ENCODE measurements at places on chromosomes 7 and 10. TPM values are rescaled to one million over a fixed set of nuclear protein-coding genes. Genes with fewer than 3 reads are reported as not detected.

GRCh38 chr10:6396652-6397051 is 183.4 kb downstream of the PRKCQ start:
- no peak for DNase-seq

GRCh38 chr10:130967784-130968183 is 343.7 kb downstream of the TCERG1L start:
- DNase-seq: no peak

DNA sequence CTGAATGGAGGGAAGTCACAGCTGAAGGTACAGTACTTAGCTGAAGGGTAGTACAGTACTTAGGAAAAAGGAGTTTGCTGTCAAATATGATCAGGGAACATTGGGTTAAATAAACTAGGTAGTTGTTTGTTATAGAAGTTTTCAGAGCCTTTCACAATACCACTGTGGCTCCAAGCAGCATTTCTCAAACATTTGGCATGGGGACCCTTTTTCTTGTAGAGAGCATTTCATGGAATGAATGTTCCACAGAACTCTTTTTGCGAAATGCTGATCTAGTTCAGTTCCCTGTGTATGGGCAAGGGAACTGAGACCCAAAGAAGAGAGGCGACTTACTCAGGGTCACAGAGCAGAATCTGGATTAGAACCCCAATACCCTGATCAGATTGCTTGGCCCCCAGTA is 31.5 kb upstream of the DDX50 start:
- DNase-seq: no peak

- DNase-seq: peak; percentile 26
Observed at GRCh38 chr7:45681596-45682357, 107.6 kb downstream of the ADCY1 start.

DNA sequence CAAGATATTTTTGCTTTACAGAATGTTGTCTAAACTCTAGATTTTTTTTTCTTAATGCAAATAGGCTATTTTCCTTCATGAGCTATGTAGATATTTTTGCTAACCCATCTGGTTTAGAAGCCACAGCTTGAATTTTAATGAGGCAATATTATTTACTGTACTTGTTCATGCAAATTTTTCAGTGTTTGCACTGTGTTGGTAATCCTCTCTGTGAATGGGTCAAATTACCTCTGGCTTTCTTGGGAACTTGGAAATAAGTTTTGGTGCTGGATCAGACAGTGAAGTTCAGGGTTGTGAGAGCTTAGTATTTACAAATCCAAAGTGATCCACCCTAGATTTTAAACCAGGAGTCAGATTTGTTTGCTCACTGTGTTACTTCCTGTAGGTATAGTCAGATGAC is 686.9 kb downstream of the NXPH1 start:
- DNase-seq: no peak

- DNase-seq: no peak
Observed at GRCh38 chr7:81882086-81882485, 112.2 kb upstream of the HGF start.

DNA sequence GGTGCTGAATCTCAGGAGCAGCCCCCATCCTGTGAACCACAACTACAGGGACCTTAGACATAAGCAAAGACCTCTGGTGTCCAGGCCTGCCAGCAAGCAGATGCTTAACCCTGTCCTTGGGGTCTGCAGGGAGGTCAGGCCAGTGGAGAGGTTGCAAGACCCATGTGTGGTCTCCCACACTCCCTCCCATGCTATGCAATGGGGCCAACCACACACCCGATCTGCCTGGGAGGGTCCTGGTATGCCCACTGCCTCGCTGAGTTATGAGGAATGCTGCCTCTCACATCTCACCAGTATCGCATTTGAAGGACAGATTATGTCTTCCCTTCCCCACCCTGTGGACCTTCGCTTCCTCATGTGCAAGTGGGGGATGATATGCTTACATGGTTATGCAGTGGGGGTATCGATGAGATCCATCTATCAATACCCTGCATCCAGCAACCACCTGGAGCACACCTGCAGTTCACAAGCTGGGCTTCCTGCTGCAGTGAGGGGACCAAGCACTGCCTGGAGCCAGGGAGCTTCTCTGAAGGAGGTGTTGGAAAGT is 191.6 kb downstream of the ZNF716 start:
- no peak for DNase-seq

GRCh38 chr10:11143242-11143641 is 125.6 kb downstream of the CELF2 start:
- no peak for DNase-seq

DNA sequence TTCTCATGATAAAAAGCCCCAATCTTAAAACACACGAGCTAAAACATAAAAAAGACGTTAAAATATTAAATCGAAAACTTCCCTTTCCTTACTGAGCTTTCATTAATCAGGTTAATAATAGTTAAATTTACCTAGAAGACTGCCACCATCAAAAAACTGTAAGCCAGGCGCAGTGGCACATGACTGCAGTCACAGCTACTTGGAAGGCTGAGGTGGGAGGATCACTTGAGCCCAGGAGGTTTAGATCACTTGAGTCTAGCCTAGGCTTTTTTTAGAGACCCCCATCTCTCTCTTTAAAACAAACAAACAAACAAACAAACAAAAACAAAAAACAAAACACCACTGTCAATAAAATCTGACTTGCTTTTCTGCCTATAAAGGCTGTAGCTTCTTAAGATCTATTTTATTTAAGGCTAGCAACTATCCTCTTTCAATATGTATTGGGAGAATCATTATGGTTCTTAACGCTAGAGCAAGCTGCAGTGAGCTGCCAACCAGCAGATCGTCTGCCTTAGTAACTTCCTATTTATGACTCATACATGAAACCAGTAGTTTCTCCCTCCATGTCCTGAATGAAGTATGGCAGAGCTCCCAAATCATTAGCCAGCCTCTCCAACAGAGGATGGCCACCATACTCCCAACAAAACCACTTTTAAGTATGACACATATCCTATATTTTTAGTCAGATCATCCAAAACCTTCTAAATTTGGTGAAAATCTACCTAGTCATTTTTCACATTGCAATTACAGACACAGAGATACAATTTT is 163.7 kb downstream of the SRPK2 start:
- no peak for DNase-seq

GRCh38 chr7:33742999-33743587 is 162.2 kb upstream of the BMPER start:
- no peak for DNase-seq

- DNase-seq: no peak
Observed at GRCh38 chr7:55966851-55967250, 2.5 kb downstream of the NIPSNAP2 start.

- no peak for DNase-seq
Observed at GRCh38 chr10:103197174-103197573, 4.1 kb upstream of the NT5C2 start.

DNA sequence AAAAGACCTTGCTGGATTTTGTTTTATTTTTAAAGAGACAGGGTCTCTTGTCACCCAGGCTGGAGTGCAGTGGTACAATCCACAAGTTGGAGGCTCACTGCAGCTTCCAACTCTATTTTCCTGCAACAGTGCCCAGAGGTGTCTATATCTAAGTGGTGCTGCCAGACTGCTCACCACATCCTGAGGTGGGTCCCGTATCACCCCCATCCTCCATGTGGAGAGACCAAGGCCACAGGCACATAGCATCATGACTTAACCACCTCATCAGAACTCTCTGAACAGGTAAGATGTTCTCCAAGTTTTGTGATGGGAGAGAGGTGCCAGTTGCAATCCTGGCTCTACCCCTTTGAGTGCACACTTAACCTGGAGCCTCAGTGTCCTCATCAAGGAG is 98.2 kb downstream of the RNF216 start:
- DNase-seq: no peak

- no peak for DNase-seq
Observed at GRCh38 chr10:66455304-66455703, 470.5 kb upstream of the LRRTM3 start.

- DNase-seq: no peak
Observed at GRCh38 chr10:61933859-61934555, 32.5 kb downstream of the ARID5B start.

- DNase-seq: no peak
Observed at GRCh38 chr10:11150879-11151415, 133.3 kb downstream of the CELF2 start.

DNA sequence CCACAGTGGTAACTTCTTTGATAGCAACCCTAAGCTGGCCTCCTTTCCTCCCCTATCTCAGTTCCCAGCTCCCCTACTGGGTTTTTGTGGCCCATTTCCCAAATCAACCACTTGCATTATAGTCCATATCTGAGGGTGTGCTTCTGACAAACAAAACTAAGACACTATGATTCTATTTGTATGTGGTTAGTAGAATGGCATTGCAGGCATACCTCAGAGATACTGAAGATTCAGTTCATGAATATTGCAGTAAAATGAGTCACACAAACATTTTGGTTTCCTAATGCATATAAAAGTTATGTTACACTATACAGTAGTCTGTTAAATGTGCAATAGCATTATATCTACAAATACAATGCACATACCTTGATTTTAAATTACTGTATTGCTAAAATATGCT is 15.4 kb upstream of the TMEM243 start:
- no peak for DNase-seq

DNA sequence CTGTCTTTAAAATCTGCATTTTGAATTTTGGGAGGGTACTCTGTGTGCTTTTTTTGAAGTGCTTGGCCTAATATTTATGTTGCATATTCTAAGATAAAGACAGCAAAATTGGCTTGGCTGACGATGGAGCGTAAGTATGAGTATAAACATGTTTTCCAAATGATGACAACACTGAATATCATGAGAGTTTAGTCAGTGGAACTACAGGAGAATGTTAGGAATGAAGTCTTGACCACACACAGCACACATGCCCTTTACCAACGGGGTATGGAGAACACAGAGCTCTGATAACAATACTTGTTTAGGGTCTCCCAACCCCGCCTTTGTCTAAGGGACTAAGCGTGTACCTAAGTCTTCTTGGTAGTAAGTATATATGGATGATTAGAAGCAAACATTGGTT is 253.9 kb upstream of the FZD8 start:
- DNase-seq: no peak

DNA sequence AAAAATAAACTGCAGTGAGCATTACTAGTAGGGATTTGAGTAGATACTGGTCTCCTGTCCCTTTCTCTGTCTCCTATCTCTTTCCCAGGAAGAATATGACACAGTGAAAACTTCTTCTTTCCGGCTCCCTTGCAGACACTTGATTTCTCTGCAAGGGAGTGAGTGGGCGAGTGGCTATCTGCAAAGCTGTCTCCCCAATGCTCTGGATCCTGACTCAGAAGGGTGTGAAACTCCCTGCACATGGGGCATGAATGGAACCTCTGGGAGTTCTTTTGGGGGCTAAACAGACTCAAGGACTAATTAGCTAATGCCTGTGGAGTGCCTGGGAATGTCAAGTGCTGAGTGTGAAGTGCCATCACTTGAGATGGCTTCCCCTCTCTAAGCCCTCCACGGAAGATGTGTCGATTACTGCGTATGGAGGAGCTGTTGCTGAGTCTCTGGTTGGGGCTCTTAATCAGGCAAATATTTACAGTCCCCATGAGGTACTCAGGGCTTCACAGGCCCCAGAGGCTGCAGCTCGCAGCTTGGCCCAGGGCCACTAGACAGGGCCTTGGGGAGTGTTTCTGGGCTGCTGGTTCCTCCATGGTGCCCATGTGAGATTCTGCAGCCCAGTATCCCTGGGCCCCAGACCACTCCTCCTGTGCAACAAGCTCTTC is 139.8 kb downstream of the RPS24 start:
- DNase-seq: no peak

DNA sequence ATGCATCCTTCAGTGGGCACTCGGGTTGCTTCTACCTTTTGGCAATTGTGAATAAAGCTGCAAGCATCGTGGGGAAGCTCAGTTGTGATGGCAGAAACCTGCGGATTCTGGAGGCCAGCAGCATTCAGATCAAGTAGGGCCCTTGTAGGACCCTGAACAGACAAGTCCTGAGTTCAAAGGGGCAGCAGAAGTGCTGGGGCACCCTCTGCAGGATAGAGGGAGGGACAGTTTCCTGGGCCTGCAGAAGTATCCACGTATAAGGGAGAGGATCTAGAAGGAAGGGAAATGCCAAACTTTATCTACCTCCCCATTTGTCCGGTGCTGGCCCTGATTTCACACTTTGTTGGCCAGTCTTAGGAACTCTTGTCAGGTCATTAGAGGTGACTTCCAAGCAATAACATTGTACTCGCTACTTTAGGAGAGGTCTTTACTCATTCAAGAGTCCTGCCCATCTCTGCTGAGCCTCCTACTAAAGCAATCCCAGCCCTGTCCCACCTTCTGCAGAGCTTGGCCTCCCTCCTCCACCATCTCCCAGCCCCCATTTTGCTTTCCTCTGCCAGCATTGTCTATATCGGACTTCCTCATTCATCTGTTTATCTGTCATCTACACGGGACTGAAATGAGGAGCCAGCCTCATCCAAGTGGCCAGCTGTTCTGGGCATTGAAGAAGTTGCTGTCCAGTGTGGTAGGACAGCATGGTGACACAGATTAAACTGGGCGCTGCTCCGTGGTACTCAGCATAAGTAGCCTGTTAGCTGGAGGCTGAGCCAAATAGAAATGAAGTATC is 26.6 kb upstream of the R3HCC1L start:
- no peak for DNase-seq

DNA sequence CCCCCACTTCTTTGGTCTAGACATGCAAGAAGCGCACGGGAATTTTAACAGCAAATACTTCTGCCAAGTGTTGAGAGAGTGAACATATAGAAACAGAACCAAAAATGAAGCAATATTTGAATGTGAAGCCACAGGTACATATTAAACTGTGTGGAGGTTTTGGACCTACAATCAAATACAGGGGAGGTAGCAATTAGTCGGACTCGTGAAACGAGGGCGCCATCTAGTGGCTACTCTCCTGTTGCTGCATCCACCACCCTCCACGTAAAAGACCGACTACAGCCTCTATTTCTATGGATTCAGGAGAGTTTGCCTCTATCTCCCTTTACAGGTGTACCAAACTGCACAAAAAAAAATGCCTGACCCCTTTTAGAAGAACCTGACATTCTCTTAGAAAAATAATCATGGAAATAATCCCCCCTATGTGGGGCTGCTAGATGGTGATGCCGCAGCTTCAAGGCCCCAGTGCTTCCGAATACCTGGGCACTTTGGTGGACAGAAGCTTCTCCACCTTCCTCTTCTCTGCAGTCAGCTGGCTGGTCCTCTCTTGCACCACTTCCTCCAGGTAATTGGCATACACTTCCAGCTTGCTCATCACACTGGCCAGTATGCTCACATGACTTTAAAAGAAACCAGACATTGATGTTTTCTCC is 31.7 kb downstream of the TECTB start:
- peak; percentile 13 for DNase-seq

Gene LDB3
- 0.43 TPM for total RNA-seq

Gene GNAT3
- not detected for total RNA-seq

Gene RHOBTB1
- total RNA-seq: 9.3 TPM

Gene GIMAP2
- not detected for total RNA-seq

Gene IL15RA
- total RNA-seq: 0.98 TPM

Gene TCAF2
- total RNA-seq: 0.31 TPM

Gene OR2F1
- total RNA-seq: not detected

Gene PKD2L1
- total RNA-seq: 0.20 TPM

Gene CDC14C
- total RNA-seq: not detected

Gene TMEM270
- total RNA-seq: not detected

Gene PAPSS2
- 20.2 TPM for total RNA-seq
